ENCODE measurements at places on chromosomes 11 and 22. TPM values are rescaled to one million over a fixed set of nuclear protein-coding genes. Genes with fewer than 3 reads are reported as not detected.

DNA sequence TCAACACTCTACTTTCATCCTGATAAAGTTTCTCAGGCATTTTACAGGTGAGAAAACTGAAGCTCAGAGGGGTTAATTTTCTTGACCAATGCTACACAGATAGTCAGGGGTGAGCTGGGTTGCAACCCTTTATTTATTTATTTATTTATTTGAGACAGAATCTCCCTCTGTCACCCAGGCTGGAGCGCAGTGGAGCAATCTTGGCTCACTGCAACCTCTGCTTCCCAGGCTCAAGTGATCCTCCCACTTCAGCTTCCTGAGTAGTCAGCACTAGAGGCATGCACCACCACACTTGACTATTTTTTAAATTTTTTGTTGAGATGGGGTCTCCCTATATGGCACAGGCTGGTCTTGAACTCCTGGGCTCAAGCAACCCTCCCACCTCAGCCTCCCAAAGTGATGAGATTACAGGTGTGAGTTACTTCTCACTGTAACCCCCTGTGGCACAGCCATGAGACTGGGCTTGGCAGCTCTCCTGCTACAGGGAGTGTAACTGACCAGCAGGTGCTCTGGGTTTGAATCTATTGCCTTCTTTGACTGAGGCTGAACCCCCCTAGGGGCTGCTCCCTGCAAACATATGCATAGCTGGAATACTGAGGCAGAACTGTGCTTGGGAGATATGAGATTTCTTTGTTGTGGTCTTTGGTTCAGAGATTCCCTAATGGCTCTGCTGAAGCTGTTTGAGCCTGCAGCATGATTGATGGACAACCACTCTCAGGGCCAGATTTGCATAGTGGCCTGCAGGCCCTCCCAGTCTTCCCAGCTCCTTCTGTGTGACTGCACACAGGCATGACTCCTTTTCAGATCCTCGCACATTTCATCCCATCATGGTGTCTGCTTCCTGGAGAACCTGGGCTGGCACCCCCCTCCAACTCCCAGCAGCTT, 6.1 kb downstream of the C11orf96 start:
- no peak for DNase-seq
- H3K27ac ChIP-seq, result no peak overlapping the region
- H3K36me3 ChIP-seq, result no peaks in the 10 kb centered on the region
- peaks cover 8% of the 10 kb centered on the region for H3K4me1 ChIP-seq
- H3K4me3 ChIP-seq, result no peak overlapping the region
- H3K27me3 ChIP-seq, result peaks cover 51% of the 10 kb centered on the region

GRCh38 chr11:129271030-129271429, 78.9 kb upstream of the ARHGAP32 start:
- no peaks in the 10 kb centered on the region for H3K36me3 ChIP-seq
- H3K27ac ChIP-seq, result no peak overlapping the region
- no peak for DNase-seq
- peaks cover 22% of the 10 kb centered on the region for H3K27me3 ChIP-seq
- H3K4me3 ChIP-seq, result no peak overlapping the region

GRCh38 chr11:20208622-20209111, 48.4 kb upstream of the DBX1 start:
- H3K27ac ChIP-seq, result no peak overlapping the region
- H3K27me3 ChIP-seq, result peaks cover 42% of the 10 kb centered on the region
- no peak overlapping the region for H3K4me3 ChIP-seq
- no peak for DNase-seq

DNA sequence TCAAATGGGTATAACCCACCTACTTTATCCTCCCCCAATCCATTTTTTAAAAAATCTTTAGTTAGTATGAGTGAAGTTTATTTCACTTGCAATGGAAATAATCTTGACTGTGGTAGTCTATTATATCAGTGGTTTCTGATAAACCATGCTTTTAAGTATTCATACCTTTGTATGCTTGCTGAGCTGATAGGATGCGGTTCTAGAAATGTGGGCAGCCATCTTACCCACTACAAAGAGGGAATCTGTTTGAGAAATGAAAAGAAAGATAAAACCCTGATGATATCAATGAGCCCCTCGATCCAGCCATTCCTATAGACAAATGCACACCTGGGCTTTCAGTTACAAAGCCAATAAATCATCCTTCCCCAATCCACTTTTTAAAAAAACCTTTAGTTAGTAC, 13.8 kb upstream of the PVALB start:
- no peak overlapping the region for H3K27ac ChIP-seq
- H3K4me3 ChIP-seq, result no peak overlapping the region
- no peaks in the 10 kb centered on the region for H3K36me3 ChIP-seq
- H3K4me1 ChIP-seq, result no peaks in the 10 kb centered on the region
- H3K27me3 ChIP-seq, result peaks cover 13% of the 10 kb centered on the region

DNA sequence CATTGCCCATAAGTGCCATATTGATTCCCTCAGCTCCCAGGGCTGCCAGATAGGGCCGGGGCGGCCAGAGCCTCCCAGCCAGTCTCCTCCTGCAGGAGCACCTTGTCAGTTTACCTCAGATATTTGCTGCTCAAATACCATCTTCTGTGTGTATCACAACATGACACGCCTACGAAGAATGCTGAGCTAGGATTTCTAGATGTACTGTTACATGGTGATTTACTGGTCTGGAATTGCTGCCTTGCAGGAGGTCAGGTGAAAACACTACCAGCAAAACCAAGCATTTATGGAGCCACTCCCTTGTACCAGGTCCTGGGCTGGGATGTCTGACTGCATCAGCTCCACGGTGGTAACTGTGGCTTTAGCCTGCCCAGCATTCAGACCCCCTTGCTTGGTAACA, 11.8 kb downstream of the MICAL3 start:
- no peaks in the 10 kb centered on the region for H3K4me1 ChIP-seq
- H3K36me3 ChIP-seq, result no peaks in the 10 kb centered on the region
- DNase-seq, result no peak
- no peak overlapping the region for H3K27ac ChIP-seq

- no peak overlapping the region for H3K4me3 ChIP-seq
- DNase-seq, result no peak
- no peaks in the 10 kb centered on the region for H3K36me3 ChIP-seq
- peaks cover 6% of the 10 kb centered on the region for H3K4me1 ChIP-seq
- H3K27me3 ChIP-seq, result no peaks in the 10 kb centered on the region
- no peak overlapping the region for H3K27ac ChIP-seq
Measured at GRCh38 chr11:57496109-57496820, 19.2 kb downstream of the SLC43A1 start.

GRCh38 chr11:34749666-34750659, 129.1 kb downstream of the EHF start:
- H3K4me3 ChIP-seq, result no peak overlapping the region
- H3K27ac ChIP-seq, result no peak overlapping the region
- DNase-seq, result no peak
- H3K4me1 ChIP-seq, result no peaks in the 10 kb centered on the region
- H3K36me3 ChIP-seq, result no peaks in the 10 kb centered on the region

DNA sequence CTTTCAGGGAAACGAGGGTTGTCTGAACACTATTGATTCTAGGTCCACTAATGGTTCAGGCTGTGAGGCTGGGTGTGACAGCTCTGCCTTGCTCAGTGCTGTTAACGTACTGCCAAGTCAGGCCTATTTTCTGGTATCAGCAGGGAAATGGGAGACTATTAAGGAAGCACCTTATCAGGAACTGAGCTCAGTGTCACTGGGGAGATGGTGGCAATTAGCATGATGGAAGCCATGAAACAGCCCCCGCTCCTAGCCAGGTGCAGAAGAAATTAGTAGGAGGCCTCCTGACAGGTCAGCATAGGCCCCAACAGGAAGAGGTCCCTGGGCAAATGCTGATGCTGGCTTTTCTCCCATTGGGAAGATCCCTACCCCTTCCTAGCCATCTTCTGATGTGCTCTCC, 42.6 kb upstream of the LMO2 start:
- H3K36me3 ChIP-seq, result peaks cover 17% of the 10 kb centered on the region
- H3K4me1 ChIP-seq, result peaks cover 13% of the 10 kb centered on the region
- no peak overlapping the region for H3K4me3 ChIP-seq
- peaks cover 23% of the 10 kb centered on the region for H3K27me3 ChIP-seq
- H3K27ac ChIP-seq, result no peak overlapping the region

DNA sequence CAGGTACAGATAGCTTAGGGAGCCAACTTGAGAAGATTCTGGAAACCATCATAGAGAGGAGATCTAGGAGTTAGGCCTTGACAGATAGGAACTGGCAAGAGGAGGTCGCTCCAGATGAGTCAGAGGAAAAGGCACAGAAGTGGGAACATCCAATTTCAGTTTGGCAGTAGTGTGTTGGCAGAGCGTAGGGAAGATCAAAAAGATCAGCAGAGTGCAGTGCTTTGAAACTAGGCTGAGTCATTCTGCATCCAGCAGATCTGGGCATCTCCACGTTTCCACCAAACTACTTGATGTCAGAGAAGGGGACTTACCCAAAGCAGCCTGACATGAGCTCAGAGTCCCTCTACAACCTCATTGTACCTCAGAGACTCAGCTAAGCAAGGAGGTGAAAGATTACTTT, 58.5 kb downstream of the GAB4 start:
- no peak overlapping the region for H3K27ac ChIP-seq
- H3K4me3 ChIP-seq, result no peak overlapping the region
- no peaks in the 10 kb centered on the region for H3K27me3 ChIP-seq

DNA sequence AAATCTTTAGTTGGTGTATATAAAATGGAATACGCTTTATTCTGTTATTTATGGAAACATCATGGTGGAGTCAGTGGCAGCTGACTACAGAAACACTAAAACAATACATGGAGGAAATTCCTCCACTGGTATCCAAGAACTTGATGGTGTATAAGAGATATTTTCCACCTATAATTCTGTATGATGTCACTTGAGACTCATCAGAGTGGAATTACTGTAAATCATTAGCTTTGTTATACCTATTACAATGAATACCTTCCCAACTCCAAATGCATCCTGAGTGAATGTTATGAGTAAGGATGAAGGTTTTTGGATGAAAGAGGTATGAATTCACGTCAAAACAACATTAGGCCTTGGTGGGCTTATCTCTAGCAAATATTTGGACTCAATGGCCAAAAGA, 258.5 kb upstream of the SORL1-AS1 start:
- DNase-seq, result no peak
- no peaks in the 10 kb centered on the region for H3K4me1 ChIP-seq
- H3K4me3 ChIP-seq, result no peak overlapping the region
- peaks cover 11% of the 10 kb centered on the region for H3K27me3 ChIP-seq
- H3K36me3 ChIP-seq, result no peaks in the 10 kb centered on the region

GRCh38 chr11:131756479-131757110, 386.2 kb downstream of the NTM start:
- no peak overlapping the region for H3K27ac ChIP-seq
- no peak overlapping the region for H3K4me3 ChIP-seq
- H3K4me1 ChIP-seq, result no peaks in the 10 kb centered on the region
- H3K27me3 ChIP-seq, result no peaks in the 10 kb centered on the region
- DNase-seq, result no peak

DNA sequence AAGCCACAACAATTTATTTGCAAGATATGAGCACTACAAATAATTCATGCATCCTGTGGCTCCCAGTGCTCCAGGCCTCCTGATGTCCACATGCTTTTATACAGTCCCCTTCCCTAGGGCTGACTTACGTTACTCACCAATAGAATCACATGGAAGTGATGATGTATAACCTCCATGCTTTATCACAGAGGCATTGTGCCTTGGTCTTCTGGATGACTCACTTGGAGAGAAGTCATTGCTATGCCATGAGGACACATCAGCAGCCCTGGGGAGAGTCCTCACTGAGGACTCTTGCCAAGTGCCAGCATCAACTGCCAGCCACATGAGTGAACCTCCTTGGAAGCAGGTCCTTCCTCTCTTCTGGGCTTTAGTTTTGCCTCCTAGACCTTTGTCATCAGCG, 22.0 kb upstream of the IGSF9B start:
- no peaks in the 10 kb centered on the region for H3K4me1 ChIP-seq
- no peak overlapping the region for H3K4me3 ChIP-seq
- no peaks in the 10 kb centered on the region for H3K36me3 ChIP-seq
- no peak overlapping the region for H3K27ac ChIP-seq
- no peak for DNase-seq
- H3K27me3 ChIP-seq, result peaks cover 11% of the 10 kb centered on the region

DNA sequence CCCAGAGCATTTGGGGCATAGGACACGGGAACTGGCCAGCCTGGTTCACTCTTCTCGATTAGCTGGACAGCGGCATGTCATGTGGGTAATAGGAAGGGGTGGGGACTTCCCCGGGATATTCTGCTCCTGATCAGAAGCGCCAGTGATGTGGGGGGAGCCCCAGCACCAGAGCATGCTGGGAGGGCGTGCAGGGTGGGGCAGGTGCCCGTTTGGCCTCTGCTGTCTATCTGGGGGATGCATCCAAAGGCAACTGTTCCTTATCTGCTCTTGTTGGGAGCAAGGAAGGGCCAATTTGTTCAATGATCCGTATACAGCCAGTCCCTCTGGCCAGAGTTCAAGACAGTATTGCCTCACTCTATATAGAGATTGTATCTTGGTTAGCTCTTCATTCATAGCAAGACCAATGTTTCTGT, 43.6 kb downstream of the PPARA start:
- no peak for DNase-seq
- peaks cover 15% of the 10 kb centered on the region for H3K4me1 ChIP-seq
- H3K27ac ChIP-seq, result no peak overlapping the region
- peaks cover 7% of the 10 kb centered on the region for H3K36me3 ChIP-seq

GRCh38 chr11:94032066-94032465, 10.9 kb downstream of the HEPHL1 start:
- H3K36me3 ChIP-seq, result no peaks in the 10 kb centered on the region
- no peaks in the 10 kb centered on the region for H3K4me1 ChIP-seq
- DNase-seq, result no peak
- H3K27ac ChIP-seq, result no peak overlapping the region

DNA sequence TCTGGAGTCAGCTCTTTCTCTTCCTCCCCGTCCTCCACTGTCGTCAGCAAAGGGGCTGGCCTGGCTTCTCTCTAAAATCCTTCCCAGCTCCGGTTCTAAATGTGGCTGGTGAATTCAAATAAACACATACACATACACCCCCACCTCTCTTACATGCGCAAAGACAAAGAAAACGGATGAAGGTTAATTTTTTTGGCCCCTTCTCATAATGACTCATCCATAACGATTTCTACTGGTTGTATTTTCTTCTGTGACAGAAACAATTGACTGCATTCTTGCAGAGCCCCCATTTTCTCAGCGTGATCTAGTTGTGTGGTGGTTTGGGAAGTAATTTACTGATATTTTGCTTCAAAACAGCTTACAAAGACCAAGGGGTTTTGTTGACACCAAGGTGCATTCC, 130.0 kb upstream of the NTM start:
- H3K4me3 ChIP-seq, result no peak overlapping the region
- no peaks in the 10 kb centered on the region for H3K4me1 ChIP-seq
- no peaks in the 10 kb centered on the region for H3K36me3 ChIP-seq
- no peak overlapping the region for H3K27ac ChIP-seq
- no peak for DNase-seq
- H3K27me3 ChIP-seq, result no peaks in the 10 kb centered on the region

TRIM29 gene
- total RNA-seq, result not detected

KCTD14 gene
- 0.29 TPM for total RNA-seq

TMEM86A gene
- 0.59 TPM for total RNA-seq

DBX1 gene
- not detected for total RNA-seq

HSPB2 gene
- total RNA-seq, result not detected

CCDC116 gene
- 2.0 TPM for total RNA-seq

Measured in natural killer cell treated with Interleukin-12 subunit alpha and Interleukin-12 subunit beta and Interleukin-15 and Interleukin-18, amount 100 ng/mL, for 72 hours (primary cell).